ENCODE measurements at places on chromosomes 2 and 18. TPM values are rescaled to one million over a fixed set of nuclear protein-coding genes. Genes with fewer than 3 reads are reported as not detected.

DNA sequence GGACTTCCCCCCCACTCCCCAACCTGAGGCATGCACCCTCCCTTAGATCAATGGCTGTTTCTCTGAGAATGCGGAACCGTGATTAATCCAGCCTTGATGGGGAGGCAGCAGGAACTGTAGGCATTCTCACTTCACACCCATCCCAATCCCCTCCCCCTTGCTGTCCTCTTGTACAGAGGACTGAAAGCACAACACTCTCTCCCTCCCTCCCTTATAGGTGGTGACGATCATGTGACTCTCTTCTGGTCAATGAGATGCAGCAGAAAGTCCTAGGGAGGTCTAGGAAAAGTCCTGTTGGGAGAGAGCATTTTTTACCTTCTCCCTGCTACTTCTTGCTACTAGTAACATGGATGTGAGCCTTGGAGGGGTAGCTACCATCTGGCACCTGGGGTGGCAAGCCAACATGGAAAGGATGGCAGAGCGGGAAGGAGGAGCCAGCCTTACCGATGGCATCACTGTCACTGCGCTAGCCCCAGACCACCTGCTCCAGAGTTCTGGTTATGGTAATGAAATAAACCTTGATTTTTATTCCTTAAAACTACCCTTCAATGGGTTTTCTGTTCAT lies 106.9 kb downstream of the MSH2 start:
- no peaks in the 10 kb centered on the region for H3K4me1 ChIP-seq
- no peak overlapping the region for H3K4me3 ChIP-seq
- DNase-seq: no peak

DNA sequence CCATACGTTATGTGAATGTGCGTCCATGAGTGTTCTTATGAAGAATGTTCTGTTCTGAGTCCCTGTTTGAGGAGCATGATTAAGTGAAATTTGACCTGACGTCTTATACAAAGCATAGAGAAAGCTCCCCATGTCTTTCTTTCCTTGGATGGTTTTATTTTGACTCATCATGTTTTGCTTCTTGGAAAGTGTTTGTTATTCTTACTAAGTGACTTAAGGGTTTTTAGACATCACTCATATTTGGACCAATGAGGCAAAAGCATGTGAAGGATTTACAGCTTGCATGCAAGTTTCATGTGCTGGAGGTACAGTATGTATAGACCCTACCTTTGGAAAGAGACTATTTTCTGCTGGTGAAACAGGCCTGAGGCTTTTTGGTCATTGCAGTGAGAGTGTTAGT lies 33.5 kb upstream of the ZEB2 start:
- H3K36me3 ChIP-seq: no peaks in the 10 kb centered on the region
- H3K4me1 ChIP-seq: no peaks in the 10 kb centered on the region
- DNase-seq: no peak
- no peak overlapping the region for H3K27ac ChIP-seq
- no peaks in the 10 kb centered on the region for H3K27me3 ChIP-seq
- H3K4me3 ChIP-seq: no peak overlapping the region

The SCG2 gene
- not detected for total RNA-seq

DNA sequence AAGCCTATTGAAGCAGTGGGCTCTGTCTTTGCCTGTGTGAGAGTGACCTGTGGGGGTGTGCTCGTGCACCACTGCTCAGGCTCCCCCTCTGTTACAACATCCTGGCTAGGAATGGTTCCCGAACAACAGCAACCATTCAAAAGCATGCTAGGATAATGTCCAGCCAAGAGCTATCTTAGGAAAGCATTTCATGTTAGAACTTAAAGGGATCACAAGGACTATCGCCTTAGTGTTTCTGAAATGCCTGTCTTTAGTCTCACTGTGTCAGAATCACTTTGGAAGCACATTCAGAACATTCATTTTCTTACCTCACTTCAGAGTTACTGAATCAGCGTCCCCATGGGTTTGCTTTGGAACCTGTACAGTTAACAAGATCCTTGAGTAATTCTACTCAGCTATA lies 134.9 kb upstream of the DSEL start:
- no peak overlapping the region for H3K27ac ChIP-seq
- peaks cover 9% of the 10 kb centered on the region for H3K4me1 ChIP-seq
- peak; percentile 4 for DNase-seq
- no peak overlapping the region for H3K4me3 ChIP-seq
- H3K36me3 ChIP-seq: no peaks in the 10 kb centered on the region
- H3K27me3 ChIP-seq: no peaks in the 10 kb centered on the region

DNA sequence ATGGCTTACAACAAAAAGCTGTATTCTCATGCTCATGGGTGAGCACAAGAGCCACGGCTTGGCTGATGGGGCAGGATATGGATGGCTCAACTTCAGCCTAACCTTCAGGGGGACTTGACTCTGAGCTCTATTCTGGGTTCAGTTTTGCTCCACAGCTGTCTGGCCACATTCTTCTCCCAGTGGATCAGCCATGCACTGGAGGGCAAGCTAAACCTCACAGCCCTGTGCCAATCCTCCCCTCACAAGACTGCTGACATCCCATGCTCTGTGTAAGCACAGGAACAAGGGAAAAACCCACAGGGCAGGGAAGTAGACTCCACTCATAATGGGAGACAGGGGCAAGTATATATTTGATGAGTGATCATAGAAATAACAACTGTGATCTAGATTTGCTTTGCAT lies 35.6 kb downstream of the COPS8 start:
- no peak overlapping the region for H3K27ac ChIP-seq
- no peak for DNase-seq
- peaks cover 11% of the 10 kb centered on the region for H3K4me1 ChIP-seq
- no peaks in the 10 kb centered on the region for H3K27me3 ChIP-seq

GRCh38 chr18:10928772-10929373 lies 220.5 kb downstream of the PIEZO2 start:
- H3K4me1 ChIP-seq: peaks cover 8% of the 10 kb centered on the region
- no peak overlapping the region for H3K27ac ChIP-seq
- no peak overlapping the region for H3K4me3 ChIP-seq
- DNase-seq: no peak

DNA sequence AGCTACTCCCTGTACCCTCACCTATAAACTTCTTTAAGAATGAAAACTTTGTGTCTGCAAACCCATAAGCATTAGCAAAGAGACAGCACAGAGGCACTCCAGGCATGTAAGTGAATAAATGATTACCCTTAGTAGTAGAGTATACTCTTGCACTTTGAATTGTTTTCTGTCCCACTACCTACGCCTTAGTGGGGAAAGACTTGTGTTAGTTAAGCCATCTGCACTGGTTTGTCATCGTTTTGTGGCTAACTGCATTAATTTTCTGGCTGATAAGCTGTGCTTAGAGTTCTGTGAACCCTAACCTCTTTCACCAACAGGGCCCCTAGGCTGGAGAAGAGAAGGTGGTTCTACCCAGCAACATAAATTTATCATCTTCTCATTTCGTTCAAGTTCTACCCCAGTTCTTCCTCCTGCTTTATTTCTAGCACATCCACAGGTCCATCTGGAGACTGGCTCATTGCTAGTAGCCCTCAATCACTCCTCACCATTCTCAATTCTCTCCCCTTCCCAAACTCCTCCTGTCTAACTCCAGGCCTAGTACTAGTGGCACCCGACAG lies 710 bp downstream of the LMAN2L start:
- H3K4me1 ChIP-seq: peaks cover 15% of the 10 kb centered on the region
- peak overlapping the region; percentile 79 for H3K4me3 ChIP-seq
- H3K36me3 ChIP-seq: peaks cover 18% of the 10 kb centered on the region
- H3K27ac ChIP-seq: peak overlapping the region; percentile 88
- no peak for DNase-seq
